KG1 (cell line): ENCODE measurements at places on chromosomes 7 and 10.
A peak's percentile ranks its signal among the peaks of the same experiment; 100 is the strongest.

DNA sequence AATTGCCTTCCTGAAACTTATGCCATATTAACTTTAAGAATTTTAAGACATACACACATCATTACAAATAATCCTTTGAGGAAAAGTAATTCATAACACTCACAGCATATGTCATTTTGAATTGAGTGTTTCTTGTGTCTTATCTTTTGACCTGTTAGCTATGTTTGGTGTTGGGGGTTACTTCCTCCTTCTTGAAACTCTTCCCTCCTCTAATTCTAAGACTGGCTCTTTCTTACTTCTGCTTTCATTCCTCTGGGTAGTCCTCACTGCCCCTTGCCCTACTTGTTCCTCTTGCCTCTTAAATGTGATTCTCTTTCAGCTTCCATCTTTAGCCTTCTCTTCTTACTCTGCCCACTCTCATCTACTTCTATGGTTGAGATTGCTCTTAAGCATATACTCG, 28.3 kb upstream of the PIP4K2A start:
- DNase-seq, result peak; percentile 52

- DNase-seq, result no peak
Measured at GRCh38 chr10:1465993-1466764, 271.1 kb downstream of the ADARB2 start.

GRCh38 chr7:77337456-77337990, 78.6 kb downstream of the GSAP start:
- no peak for DNase-seq

DNA sequence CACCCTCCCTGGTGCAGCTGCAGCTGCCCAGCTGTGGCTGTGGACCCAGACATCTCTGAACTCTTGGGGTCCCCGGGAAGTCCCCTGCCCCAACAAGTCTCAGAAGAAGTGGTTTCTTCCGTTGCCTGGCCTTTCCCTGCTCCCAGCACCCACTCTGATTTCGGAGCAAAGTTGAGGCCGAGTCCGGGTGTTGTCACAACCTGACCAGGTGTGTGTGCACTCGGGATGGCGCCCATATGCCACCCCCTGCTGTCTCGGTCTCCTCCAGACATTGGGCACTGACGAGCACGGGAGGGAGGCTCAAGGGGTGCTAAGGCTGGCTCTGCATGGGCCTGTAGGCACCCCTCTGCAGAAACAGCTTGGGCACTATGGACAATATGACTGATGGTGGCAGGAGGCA, 1055.3 kb downstream of the REEP3 start:
- no peak for DNase-seq

- DNase-seq, result no peak
Measured at GRCh38 chr7:84913731-84914130, 273.1 kb downstream of the SEMA3D start.

GRCh38 chr10:34609287-34609940, 205.7 kb downstream of the PARD3 start:
- DNase-seq, result no peak

GRCh38 chr10:110827875-110828274, 43.9 kb upstream of the PDCD4 start:
- no peak for DNase-seq

GRCh38 chr10:123530166-123530870, 135.8 kb upstream of the GPR26 start:
- DNase-seq, result no peak

- DNase-seq, result no peak
Measured at GRCh38 chr7:22617166-22617565, 109.8 kb upstream of the IL6 start.

DNA sequence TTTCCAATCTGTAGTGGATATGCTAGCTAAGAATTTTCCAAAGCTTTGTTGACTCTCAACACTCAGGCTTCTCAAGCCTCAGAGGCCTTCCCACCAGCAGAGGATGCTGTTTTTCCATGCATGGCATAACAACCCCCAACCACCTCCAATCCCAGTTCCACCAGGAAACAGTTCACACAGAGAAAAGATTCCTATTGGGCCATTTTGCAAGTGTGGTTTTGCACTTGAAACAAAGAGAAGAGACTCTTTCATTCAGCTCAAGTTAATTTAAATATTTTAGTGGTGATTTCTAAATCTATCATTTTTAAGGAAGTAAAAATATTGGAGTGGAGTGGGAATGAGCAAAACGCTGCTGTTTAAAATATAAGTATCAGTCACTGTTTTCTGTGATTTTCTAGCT, 105.6 kb upstream of the COL1A2 start:
- no peak for DNase-seq

GRCh38 chr10:87596351-87596750, 63.3 kb upstream of the PAPSS2 start:
- DNase-seq, result no peak

DNA sequence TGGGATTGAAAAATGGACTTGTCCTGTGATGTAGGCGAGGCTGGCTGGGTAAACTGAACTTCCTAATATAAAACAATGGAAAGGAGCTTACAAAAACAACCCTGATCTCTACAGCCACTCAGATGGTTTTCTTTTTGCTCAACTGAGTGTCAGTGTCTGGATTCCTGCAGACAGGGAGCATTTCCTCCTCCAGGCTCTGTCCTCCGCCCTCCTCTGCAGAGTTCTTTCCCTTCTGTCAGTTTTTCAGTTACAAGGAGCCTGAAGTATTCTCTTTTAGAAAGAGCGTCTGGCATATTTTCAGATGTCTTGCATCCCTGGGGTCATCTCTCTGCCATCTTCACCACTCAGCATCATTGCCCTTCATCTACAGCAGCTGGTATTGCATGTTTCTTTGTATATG, 50.0 kb upstream of the PITRM1 start:
- DNase-seq, result no peak

- peak; percentile 25 for DNase-seq
Measured at GRCh38 chr7:99438573-99439480, at the start of the genes CPSF4 and PTCD1. TSS of gene CPSF4 (plus strand) at chr7:99438943. CDS start at chr7:99439083, 140 bp downstream. TSS of gene PTCD1 (minus strand) at chr7:99438798. CDS start at chr7:99435242, 3,556 bp downstream.

- no peak for DNase-seq
Measured at GRCh38 chr7:3495954-3496353, 194.9 kb downstream of the SDK1 start.
